ENCODE measurements at places on chromosomes 3 and 15.

DNA sequence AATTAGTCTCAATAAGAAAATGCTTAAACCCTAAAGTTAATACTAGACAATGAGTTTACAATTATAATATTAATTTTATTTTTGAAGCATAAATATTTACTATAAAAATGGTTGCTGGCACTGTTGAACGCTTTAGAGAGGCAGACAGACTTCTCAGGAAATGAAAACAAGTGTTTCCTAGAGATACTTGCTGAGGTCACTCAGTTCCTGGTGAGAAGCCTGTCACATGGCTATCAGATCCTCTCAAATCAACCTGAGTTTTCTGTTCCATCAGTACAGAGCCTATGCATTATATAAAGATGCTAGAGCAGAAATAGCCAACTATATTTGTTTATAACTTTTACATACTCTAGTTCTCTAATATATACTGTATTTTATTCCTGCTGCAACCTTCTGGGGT, 109.2 kb downstream of the MYO5A start:
- DNase-seq: no peak

DNA sequence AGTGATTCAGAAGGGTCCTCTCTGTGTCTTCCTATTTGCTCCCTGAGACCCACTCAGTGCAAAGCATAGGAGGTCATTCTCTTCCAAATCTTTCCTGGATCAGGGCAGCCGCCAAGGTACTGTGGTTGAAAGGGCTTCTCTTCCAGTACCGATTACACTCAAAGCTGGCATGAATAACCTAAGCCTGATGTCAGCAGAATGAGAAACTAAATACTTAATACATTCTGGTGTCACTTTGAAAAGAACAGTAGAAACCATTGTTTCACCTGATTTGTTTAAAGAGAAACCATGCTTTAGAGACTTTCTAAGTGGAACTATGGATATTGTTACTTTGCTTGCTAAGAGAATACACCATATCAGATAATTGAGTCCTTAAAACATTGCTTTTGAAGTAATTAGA, 50.2 kb downstream of the PDHB start:
- no peak for DNase-seq

DNA sequence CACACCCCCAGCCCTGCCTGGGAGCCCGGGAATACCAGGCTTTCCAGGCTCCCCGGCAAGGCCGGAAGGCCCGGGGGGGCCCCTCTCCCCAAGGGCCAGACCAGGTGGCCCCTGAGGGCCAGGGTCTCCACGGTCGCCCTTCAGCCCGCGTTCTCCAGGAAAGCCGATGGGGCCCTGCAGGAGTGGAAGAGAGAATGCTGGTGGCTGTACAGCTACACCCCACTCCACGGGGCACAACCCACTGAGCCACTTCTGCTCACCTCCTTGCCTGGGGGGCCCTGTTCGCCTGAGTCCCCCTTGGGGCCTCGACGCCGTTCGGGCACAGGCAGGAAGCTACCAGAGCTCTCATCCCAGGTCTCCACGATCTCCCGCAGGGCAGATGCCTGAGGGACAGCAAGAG, 11.8 kb upstream of the UCN2 start:
- no peak for DNase-seq

DNA sequence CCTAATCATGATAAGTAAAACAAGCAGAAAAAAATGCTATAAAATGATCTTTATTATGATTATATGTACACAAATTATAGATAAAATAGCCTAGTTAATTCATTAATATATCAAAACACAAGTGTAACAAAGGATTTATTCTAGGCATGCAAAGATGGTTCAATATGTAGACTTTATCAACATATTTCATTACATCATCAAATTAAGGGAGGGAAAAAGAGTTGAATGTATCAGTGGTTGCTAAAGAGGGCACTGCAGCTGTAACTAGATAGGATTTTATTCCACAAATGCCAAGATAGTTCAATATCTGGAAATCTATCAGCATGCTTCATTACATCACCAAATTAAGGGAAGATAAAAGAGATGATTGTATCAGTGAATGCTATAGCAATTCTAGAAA, 248.3 kb downstream of the LPP start:
- no peak for DNase-seq

DNA sequence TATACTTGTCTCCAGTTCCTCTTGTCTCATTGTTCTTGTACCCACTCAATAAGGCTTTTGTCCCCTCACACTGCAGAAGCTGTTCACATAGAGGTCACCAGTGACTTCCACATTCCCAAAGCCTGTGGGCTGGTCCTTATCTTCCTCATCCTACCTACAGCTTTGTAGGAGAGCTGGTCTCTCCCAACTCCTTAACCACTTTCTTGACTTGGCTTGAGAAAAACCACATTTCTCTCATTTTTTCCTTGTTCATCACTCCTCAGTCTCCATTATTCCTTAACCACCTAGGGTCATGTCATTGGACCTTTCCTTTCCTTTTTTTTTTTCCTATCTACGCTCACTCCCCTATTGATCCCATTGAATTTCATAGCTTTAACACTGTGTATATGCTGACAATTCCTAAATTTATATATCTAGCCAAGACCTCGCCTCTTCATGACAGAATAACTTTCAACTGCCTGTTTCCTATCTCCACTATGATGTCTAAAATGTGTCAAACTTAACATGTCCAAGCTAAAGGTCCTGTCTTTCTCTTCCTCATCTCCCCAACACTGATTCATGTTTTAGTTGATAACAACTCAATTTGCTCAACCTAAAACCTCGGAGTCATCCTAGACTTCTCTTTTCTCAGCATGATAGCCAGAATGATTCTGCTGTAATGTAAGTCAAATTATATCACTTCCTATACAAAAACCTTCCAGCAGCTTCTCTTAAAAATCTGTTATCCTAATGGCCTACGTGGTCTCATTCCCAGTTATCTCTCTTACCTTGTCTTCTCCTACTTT, 49.5 kb downstream of the CEP63 start:
- DNase-seq: no peak

GRCh38 chr3:52498137-52499054, 3.3 kb downstream of the STAB1 start:
- no peak for DNase-seq

DNA sequence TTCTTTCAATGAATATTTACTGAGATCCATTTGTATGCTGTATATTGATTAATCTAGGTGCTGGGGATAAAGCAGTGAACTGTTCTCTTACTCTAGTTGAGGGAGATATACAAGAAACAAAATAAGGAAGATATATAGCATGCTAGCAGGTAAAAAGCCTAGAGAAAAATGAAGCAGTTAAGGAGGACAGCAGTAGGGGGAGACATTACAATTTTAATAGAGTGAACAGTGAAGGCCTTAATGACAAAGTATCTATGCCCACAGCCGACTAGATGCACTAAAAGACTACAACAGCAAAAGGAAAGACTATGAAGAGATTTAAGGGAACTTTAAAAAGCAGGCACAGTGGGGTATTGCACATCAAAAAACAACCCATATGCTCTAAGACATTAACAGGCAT, 81.4 kb downstream of the XRN1 start:
- DNase-seq: no peak

GRCh38 chr15:44535523-44536301, 1.2 kb upstream of the EIF3J start:
- no peak for DNase-seq

DNA sequence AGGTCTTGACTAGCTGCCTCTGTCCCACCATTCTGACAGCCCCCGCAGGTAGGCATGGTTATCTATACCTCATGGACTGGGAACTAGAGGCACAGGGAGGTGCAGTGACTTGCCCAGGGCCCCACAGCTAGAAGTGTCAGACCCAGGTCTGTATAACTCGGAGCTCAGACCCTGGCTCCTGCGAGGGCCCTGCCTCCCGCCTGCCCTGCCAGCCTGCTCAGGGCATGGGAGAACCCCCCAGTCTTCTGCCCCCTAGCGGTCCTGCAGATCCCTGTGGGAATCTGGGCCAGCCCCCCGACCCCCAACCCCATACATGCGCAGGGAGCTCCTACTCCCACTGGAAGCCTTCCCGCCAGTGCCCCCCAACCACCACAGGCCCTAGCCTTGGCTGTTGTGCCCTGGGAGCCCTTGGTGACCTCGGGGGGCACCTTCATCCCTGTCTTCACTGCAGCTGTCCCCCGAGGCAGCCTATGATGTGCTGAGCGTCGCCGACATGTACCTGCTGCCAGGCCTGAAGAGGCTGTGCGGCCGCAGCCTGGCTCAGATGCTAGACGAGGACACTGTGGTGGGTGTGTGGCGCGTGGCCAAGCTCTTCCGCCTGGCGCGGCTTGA, 6.9 kb downstream of the ABTB1 start:
- DNase-seq: no peak

GRCh38 chr3:183381179-183381578, 47.2 kb downstream of the MCF2L2 start:
- no peak for DNase-seq

DNA sequence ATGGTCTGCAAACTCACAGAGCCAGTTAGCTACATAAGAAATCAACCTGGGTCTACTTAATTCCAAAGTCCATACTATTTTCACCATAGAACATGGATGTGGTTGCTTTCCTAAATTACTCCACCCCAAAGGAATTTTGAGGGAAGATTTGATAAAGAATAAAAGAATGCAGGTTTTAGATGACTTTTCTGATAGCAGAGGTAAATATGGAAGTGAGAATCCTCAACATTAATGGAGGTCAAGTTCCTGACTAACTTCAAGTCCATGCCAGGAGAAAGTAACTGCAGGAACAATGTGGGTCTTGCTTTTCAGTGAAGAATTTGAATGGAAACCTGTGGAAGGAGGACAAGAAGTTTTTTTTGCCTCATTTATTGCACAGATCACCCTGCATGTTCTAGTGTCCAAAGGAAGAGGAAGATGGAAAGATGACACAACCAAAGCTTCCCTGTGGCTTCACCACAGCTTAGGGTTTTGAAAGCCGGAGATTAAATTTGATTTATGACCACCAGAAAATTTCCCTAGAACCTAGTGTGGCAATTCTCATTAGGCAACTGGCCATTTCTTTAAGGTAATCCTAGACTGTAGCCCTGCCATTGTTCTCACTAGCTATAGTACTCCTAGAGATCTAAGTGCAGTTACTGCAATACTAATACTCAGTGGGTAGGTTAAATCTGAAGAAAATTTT, 429.7 kb downstream of the RAP2B start:
- no peak for DNase-seq

GRCh38 chr3:132210476-132211346, 106.5 kb upstream of the ACP3 start:
- peak; percentile 18 for DNase-seq

GRCh38 chr3:126274735-126275619, 82.2 kb downstream of the KLF15 start:
- DNase-seq: no peak

- peak; percentile 2 for DNase-seq
These were observed 60.2 kb downstream of the AGBL1 start for GRCh38 chr15:86139828-86140227.

DNA sequence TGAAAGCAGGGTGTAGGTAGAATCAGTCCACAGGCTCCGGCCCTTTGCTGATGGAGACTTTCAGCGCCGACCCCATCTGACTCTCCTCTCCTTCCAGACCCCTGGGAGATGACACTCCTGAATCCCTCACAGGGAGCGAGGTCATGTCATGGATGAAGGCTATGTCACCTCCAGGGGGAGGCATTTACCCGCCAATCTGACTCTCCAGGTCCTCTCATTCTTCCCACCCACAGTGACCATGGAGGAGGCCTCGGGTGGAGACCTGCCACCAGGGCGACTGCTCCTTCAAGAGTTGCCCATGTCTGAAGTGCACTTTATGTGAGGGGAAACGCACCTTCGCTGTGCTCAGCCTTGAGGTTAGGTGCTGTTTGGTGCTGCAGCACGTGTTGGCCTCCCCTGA, 112.7 kb downstream of the KLF13 start:
- no peak for DNase-seq

DNA sequence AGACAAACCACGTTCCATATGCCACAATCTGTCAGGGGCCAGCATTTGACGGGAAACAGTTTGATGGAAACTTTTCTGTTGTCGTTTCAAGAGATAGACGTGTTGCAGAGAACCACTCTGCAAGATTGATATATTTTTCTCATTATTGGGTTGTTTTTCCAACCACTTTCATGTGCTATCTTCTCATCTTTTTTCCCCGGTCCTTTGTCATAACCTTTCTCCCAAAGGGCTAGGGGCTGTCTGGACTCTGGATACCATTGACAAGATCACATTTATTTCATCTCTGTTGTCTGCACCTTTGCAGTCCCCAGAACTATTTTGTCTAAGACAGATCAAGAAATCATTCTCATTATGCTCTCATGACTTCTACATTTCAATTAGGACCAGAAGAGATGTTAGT, 57.6 kb upstream of the SLC25A26 start:
- no peak for DNase-seq

DNA sequence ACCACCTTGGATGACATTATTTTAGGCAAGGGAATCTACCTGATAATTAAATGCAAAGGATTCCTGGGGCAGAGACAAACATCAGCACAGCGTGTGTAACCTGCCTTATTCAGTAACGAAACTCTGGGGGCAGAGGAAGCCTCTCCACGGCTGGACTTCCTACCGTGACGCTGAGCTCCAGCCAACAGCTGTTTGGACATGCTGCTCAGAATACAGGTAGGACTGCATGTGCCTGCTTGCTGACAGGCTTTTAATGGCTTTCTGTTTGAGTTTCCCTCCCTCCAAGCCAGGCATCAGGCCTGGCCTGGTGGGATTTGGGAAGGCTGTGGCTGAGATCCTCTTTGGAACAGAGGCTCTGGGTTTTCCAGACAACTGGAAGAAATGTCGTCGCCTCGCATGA, 150.6 kb downstream of the ADAMTS17 start:
- no peak for DNase-seq

DNA sequence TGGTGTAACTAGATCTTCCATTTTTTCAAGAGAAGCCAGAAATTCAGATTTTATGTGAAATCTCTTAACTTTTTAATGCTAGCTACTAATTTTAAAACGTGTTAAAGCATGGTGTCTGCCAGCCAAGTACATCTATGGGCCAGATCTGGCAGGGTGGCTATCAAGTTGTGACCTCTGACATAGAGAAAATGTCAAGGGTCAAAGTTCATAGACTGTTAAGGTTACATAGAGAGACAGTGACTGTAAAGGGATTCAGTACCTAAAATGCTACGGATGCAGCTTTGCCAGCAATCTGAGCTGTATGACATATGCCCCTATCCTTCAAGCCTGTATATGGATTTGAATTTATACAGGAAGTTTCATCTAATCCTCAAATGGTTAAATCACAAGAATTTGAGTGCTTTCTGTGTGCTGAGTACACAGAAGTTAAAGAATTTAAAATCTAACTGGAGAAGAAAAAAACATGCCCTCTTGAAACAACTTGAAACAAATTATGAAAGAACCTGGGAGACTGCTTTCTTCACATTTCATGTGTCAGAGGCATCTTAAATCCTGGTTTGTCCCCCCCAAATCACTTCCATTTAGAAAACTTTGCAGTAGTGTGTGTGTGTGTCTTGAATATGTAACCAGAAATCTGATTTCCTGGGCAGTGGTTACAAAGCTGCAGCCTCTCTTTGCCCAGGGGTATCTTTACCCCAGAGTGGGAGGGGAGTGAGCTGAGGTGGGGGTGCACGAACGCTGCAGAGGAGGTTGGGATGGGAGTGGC, 895 bp upstream of the ARHGAP31 start:
- DNase-seq: no peak
